Naive thymus-derived CD8-positive, alpha-beta T cell (primary cell): ENCODE measurements at places on chromosomes 1 and 21. TPM values are rescaled to one million over a fixed set of nuclear protein-coding genes. Genes with fewer than 3 reads are reported as not detected.

DNA sequence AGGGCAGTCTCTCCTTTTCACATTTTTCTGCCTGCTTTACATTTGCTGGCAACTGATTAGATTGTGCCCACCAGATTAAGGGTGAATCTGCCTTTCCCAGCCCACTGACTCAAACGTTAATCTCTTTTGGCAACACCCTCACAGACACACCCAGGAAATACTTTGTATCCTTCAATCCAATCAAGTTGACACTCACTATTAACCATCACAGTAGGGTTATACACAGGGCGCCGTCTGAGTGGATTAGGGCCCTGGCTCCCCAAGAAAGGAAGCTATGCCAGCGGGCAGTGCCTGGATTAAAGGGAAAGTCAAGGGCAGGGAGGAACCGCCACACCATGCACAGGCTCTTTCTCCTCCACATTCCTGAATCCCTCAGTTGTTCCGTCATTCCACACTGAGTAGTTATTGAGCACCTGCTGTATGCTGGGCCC lies 56.2 kb downstream of the EVA1C start:
- no peak for DNase-seq

GRCh38 chr1:15916417-15916816 lies 59.5 kb downstream of the ZBTB17 start:
- DNase-seq: no peak

DNA sequence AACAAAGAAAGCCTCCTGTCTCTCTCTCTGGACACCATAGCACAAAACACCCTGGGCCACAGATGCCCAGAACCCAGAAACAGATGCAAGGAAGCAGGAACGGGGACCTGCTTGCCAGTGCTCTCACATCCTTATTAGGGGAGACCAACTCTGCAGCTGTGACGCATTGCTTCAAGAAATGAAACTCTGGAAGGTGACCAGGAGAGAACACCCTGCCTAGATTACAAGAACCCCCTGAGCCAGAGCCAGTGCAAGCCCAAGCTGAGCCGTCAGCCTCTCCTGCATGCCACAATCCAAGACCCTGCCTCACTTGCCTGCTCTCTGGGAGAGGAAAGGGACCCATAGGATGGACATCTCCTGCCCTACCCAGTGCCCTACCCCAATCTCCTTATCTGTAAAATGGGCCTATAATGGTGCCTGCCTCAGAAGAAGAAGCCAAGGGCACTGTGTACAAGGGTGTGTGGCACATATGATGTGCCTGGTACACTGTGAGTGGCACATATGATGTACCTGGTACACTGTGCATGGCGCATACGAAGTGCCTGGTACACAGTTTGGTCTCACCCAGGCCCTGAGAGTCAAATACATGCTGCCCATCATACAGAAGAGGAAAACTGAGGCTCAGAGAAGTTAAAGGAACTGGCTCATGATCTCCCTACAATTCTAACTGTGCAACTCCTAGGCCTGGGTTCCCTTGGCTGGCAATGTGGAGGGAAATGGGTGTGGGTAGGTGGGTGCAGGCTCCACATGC lies 16.8 kb upstream of the FAM131C start:
- DNase-seq: no peak

Gene PCSK9
- total RNA-seq: not detected

GRCh38 chr1:114112775-114113174 lies 40.9 kb downstream of the SYT6 start:
- no peak for DNase-seq

DNA sequence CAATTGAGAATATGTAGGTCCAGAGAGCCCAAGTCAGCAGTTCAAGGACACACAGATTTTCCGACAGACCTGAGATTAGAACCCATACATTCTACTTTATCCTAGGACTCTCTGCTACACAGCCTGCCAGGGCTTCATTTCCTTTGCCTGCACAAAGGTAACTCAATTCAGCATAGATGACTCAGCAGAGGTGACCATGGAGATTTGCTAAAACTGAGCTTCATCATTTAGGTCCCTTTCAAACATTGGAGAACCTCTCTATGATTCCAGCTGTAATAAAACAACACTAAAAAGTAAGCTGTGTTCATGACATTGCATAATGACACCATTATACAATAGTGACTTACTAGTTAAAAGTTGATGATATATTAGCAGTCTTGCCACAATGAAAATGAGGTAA lies 22.2 kb downstream of the DAB1 start:
- no peak for DNase-seq

DNA sequence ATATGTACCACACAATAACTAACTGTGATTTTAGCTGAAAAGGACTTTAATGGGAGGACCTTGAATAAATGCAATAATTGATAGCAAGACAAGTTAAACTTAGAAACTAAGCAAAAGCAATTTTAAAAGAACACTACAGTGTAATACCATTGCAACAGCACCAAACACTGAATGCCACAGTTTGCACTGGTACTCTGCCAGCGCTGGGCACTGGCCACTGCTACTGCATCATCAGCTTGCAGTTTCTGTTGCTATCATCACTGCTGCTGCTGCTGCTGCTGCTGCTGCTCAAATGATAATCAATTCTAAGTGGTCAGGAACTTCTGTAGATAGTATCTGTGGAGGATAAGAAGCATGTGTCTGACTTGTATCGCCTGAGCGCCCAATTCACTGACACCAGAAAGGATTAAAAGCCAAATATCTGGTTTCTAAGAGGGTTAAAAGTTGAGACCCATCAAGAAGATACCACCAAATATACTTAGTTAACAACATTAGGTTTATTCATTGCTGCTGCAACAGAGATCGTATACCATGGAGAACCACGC lies 306.9 kb downstream of the LRRC40 start:
- no peak for DNase-seq

DNA sequence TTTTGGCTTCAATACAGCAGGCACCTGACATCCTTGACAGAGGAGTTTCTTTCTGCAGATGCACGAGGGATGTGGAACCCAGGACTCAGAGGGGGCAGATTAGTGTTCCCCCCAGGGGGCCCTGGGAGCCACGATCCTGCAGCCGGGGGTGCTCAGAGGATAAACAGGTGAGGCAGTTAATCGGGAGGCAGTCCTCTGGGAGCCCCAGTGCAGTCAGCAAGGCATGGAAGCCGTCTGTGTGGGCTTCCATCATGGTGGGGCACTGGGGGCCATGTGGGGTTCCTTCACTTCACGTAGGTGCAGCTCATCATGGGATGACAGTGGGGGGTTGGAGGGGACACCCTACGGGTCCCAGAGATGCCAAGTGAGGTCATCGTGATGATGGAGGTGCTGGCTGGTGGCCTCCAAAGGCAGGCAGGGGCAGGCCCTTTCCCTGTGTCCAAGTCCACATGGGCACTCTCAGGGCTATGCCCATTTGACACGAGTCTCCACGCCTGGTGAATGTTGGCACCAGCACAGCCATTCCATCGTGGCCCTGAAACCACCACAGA lies 59.3 kb upstream of the ABCG1 start:
- DNase-seq: no peak

GRCh38 chr1:232629250-232630046 lies 485 bp downstream of the SIPA1L2 start:
- DNase-seq: peak; percentile 8

- DNase-seq: no peak
Measured at GRCh38 chr1:198520524-198521254, 19.8 kb downstream of the ATP6V1G3 start.

- DNase-seq: no peak
Measured at GRCh38 chr21:17964199-17964598, 145.0 kb upstream of the C21orf91 start.

GRCh38 chr1:228488818-228489674 lies 1.9 kb downstream of the RNF187 start:
- no peak for DNase-seq

Gene DTL
- total RNA-seq: 0.60 TPM

GRCh38 chr1:60394436-60394835 lies 320.9 kb upstream of the C1orf87 start:
- no peak for DNase-seq

Gene CFHR2
- total RNA-seq: not detected

- no peak for DNase-seq
Measured at GRCh38 chr1:23371987-23372880, 2.6 kb upstream of the ZNF436 start.

GRCh38 chr1:24363994-24364393 lies 44.8 kb downstream of the GRHL3 start:
- DNase-seq: no peak

Gene FAM72C
- not detected for total RNA-seq

- no peak for DNase-seq
Measured at GRCh38 chr1:202658769-202659168, 51.5 kb downstream of the SYT2 start.

DNA sequence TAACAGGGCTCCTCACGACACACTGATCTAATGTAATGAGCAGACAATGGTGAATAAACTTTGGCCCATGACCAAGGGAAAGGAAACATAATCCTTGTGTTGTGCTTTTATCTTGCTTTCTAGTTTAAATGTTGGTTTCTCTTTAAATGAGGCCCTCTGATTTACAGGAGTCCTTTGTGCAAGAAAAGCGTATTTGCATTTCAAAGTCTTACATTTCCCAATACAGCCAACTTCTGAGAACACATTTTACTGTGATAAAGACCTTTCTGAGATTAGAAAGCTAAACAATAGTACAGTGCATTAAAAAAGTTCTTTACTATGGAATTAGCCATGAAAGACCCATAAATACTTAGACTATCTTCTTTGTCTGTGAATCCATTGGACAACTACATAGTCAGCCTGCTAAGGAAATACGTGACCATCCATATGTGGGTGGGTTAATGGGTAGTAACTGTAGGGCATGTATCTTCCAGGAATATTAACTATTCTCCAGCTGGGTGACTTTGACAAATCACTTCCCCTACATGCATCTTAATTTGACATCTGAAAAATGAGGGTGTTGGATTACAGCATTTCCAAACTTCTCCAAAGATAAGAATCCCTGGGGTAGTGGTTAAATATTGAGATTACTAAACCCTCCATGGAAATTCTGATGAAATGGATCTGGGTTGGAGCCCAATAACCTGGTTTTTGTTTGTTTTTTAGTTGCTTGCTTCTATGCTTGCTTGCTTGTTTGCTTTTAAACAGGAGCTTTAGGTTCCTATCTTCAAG lies 50.3 kb upstream of the USP1 start:
- DNase-seq: no peak

- DNase-seq: peak; percentile 66
Measured at GRCh38 chr1:46446646-46447498, 42.8 kb upstream of the DMBX1 start.

DNA sequence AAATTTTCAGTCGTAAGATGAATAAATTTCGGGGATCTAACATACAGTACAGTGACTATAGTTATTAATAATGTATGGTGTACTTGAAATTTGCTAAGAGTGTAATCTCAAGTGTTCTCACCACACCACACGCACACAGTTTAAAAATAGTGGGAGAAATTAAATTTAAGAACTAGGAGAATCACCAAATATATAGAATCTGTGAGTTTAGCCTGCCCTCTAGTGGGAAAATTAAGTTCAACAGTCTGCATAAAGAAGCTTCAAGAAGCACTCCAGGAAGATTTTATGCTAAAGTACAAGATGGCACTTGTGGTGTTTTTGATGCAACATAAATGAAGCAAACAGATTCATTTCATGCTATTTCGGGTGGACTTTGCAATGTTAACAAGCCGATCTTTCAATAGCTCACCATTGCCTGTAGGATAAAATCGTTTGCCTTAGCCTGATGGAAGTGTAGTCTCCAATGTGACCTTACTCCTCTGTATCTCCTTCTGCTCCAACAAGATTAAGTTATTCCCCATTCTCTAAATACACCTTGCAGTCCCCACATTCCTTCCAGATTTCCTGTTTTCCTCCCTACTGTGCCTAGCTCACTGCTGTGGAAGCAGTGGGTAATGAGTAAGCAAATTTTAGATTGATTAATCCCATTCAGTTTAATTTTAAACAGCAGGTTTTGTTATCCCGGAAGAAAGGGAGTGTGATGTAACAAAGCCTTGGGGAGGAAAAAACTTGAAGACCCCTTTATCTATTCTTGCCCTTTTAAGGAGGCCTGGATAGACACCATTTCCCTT lies 8.7 kb upstream of the PIK3C2B start:
- DNase-seq: peak; percentile 26

DNA sequence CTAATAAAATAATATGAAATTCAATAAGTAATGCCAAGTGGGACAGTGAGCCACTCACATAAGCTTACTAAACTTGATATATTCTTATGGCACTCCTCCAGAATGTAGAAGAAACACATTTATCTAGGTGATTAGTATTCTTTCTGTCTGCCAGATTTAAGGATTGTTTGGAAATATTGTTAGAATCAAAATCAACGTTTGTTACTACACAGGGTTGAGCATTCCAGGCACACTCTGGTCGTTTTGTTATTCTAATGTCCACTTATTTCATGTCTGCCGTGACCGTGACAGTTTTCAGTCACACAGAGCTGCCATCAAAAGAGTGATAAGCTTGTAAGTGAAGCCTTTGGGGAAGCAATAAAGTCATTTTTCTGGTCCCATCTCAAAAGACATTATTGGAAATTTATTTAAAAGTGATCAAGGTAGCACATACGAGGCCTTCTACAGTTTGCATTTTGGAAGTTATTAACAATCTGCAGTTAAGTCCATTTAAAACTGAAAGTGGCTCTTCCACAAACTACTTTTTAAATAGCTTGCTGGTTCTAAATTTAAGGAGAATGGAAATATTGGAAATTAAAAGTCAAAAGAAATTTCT lies 38.0 kb downstream of the NFIA start:
- no peak for DNase-seq

GRCh38 chr1:77966291-77966690 lies 12.6 kb downstream of the FUBP1 start:
- DNase-seq: no peak

Gene NKAIN1
- total RNA-seq: not detected

DNA sequence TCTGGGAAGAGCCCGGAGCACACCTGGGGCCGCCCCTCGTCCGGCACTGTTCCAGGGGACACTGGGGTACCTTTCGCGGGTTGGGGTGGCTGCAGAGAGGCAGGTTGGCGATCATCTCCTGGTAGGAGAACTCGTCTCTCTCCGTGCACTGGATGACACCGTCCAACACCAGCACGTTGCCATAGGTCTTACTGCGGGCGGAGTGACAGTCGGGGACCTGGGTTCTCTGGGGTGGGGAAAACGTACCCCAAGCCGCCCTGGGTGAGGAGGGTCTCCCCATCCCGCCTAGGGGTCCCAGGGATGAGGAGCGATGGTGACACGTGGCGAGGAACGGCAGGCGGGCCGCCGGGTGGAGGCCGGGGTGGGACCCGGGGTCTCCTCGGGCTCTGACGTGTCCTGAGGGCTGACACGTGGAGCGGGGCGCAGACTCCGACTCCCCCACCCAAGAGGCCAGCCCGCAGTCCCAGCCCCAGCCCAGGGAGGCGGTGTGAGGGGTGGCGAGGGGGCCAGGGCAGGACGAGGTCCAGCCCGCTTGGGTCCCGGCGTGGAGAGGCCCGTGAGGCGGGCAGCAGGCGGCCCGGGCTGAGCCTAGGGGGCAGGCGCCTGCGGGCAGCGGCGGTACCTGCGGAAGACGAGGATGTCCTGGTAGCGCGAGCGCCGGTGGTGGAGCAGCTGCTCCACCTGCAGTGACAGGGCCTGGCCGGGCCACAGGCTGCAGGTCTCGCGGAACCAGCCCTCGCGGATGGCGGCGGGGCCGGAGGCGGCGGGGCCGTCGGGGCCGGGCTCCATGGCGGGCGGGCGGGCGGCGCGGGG lies 457 bp downstream of the SRM start:
- no peak for DNase-seq
